Stimulated activated CD4-positive, alpha-beta T cell treated with anti-CD3 and anti-CD28 coated beads, Interleukin-4, amount 100 ng/mL, for 1 hour (primary cell): ENCODE measurements at places on chromosomes 11 and 22.

- no peak for DNase-seq
Observed at GRCh38 chr11:72700146-72700545, 25.9 kb upstream of the PDE2A start.

DNA sequence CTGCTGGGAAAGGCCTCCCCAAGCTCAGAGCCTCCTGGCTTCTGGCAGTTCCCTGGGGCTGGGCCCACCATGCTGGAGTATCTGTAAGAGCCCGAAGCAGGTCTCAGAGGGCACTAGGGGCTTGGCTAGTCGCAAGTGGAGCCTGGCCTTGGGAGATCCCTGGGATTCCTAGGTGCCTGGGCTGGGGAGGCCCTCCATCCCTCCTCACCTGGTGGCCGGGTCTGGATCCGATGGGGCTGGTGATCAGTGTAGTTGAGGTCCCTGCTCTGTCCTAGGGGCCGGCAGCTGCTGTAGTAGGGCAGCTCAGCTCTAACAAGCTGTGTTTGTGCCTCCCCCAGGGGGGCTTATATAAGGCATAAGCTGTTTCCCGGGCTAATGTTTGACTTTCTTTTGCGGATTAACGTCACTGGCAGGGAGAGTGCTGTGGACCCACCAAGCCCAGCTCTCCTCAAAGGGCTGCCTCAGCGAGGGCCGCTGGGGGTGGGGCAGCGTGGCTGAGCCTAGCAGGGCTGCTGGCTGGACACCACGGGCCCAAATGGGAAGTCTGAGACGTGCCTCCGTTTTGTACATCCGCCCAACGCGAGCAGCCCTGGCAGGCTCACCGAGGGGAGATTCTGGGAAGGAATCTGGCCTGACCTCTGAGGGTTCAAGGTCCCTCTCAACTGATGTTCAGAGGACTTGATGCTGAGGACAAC lies at the start of gene SLC22A8:
SLC22A8 (minus strand) TSS at position 321 of the 695 bp plus-strand sequence. CDS start 883 bp downstream, outside the sequence.
- DNase-seq = no peak

DNA sequence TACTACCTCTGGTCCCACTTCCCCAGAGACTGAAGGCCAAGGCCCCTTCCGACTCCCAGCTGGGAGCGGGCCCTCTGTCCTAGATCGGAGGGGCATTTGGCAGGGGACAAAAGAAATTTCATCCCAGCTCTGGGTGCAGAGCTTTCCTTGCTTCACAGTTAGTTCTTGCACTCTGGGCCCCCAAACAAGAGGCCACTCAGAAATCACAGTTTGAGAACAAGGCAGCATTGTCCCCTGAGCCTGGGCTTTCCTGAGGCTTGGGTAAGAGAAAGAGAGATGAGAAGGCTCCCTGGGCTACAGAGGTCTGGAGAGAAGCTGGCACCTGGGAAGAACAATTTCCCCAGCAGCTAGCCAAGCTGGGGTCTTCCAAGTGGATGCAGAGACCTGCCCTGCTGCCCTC lies 71.8 kb upstream of the NCAM1 start:
- DNase-seq = no peak

- DNase-seq = no peak
Observed at GRCh38 chr22:28817919-28818859, 17.8 kb upstream of the XBP1 start.

GRCh38 chr11:122778148-122778547 lies 60.2 kb upstream of the CRTAM start:
- no peak for DNase-seq

DNA sequence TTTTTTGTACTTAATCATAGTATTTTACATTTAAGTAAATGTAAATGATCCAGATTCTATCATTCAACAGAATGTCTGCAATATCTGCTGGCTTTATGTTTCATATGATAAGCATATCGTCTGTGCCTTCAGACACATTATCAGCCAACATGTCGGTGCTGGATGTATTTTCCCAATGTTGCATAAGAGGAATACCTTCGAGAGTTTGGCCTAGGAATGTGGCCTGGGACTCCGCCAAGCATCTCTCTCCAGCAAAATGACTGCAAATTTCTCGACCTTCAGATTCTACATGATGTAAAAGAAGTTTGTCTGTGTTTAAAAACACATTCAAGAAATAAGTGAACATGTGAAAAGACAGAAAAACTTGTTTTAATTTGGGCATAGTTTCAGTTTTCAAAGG lies 6.9 kb downstream of the BDNF start:
- DNase-seq = no peak

DNA sequence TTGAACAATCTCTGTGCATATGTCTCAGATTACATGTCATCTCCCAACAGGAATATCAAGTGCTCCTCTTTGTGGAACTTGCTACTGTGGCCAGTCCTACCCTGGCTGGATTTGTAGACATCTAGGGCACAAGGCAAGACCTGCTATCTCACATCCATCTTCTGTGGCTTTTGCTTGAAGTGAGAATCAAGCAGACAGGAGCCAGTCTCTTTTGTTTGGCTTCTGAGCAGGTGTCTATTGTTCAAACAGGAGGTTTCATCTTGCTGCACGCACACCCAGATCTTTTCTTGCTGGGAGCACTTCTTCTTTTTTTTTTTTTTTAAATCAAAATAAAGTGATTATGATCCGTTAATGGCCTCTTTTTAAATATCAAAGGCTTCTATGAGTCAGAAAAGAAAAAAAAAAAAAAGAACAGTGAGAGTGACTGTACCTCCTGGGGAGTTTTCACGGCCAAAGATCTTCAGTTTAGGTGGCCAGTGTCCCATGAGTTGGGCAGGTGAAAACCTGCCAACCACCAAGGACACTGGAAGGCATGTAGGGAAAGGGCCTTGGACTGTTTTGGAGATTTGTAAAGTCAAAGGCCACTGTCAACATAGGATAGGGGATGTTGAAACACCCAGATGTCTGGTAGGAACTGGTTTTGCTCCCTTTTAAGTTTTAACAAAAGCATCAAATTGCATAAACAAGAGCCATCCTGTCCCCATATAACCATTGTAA lies 78.1 kb downstream of the CD44 start:
- DNase-seq = no peak

DNA sequence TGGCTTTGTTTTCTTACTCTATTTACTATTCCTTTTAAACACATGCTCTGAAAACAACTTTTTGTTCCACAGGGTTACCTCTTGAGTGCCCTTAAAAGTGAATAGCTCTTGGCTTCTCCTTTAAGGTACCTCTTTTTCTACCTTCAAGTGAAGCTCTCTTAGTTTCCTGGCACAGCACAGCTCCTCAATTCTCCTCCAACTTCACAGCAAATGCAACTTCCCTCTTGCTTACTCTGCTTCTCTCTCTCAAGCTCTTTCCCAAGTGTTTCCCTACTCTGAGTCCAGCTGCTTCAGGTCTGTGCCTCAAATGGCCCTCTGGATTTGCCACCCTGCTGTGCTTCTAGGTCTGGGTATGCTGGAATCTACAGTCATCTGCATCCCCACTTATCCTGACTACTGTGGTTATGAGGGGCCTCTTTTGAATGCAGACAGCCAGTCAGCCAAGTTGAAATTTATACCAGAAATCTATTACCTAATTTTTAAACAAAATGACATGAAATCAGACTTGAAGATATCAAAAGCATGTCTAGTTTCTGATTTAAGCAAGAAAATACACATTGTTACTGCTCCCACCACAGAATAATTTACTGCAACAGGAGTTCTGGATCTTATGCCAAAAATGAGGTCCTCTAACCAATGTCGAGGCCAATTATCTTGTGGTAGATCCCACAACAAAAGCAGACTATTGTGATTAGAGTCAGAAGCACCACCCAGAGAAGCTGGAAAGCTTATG lies 371.1 kb downstream of the SOX6 start:
- DNase-seq = no peak

DNA sequence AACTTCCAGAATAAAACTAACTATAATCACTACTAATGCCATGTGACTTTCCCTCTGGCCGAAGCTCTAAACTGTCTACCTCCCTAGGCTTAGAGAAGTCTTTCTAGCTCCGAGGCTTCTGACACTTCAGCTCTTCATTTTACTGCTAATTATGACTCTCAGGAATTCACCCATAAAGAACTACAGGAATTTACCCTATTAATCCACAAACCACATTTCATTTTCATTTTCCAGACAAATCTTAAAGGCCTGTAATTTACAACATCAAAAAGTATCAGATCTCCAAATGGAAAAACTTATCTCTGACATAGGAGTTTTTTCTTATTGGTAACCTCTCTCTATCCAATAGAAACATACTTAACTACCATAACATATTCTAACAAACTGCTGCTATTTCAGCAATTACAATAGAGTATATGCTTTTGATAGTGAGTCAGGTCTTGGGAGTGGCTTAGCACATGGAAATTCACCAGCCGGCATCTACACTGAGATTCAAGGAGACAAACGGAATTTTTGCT lies 33.4 kb downstream of the MRTFA start:
- DNase-seq = no peak

DNA sequence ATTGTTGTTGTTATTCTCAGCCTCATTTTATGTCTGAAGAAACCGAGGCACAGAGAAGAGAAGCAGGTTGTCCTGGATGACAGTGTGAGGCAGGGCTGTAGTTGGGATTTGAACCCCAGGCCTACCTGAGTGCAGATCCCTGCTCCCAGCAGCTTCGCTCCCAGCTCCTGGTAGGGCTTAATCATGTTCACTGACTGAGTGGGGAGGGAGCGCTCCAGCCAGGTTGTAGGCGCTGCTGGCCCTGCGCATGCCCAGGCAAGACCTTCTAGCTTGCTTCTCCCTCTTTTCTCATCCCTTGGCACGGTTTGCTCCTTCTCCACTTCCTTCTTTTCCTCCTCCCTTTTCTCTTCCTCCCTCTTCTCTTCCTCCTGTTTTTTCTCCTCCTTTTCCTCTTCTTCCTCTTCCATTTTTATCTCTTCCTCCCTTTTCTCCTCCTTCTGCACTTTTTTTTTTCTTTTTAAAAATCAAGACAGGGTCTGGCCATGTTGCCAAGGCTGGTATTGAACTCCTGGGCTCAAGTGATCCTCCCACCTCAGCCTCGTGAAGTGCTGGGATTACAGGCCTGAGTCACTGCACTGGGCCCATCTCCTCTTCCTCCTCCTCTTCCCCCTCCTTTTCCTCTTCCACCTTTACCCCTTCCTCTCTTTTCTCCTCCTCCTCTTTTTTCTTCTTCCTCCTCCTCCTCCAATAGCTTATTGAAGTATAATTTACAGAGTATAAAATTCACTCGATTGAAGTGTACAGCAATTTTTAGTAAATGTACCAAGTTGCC lies 109.3 kb downstream of the KIAA1671 start:
- no peak for DNase-seq

- DNase-seq = no peak
Observed at GRCh38 chr22:23163665-23164064, 16.6 kb upstream of the BCR start.

DNA sequence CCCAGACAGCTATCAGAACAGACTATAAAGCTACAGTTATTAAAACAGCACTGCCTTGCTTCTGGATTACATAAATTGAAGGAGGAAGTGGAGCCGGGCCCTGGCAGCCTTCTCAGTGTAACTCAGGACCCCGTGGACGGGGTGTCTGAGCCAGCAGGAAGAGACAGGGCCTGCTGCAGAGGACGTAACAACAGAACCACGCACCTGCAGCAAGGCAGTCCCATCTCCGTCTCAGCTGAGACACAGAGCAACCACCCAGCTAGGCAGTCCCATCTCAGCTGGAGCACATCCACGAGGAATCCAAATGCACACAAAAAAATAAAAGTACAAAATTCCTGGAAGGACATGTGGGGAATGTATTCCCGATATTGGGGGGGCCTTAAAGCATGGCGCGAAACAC lies 17.1 kb upstream of the KRTAP5-6 start:
- DNase-seq = no peak

GRCh38 chr11:41121600-41121999 lies 337.9 kb downstream of the LRRC4C start:
- no peak for DNase-seq

DNA sequence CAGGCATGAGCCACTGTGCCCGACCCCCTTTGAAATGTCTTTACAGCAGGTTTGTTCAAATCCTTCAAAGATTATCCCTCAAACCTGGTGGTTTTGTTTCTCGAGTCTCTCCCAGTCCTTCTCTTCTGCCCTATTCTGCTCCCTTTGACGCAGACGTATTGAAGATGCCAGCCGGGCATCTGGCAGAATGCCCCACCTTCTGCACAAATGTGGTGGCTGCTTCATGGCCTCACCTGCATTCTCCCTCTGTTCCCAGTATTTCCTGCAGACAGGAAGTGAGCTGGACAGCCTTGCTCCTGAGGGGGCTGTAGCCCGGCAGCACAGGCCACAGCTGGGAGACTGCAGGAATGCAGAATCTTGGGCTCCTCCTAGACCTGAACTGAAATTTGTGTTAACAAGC lies 4.8 kb upstream of the NAP1L4 start:
- no peak for DNase-seq

GRCh38 chr22:22748297-22748743 lies 103.9 kb downstream of the GGTLC2 start:
- peak; percentile 22 for DNase-seq

DNA sequence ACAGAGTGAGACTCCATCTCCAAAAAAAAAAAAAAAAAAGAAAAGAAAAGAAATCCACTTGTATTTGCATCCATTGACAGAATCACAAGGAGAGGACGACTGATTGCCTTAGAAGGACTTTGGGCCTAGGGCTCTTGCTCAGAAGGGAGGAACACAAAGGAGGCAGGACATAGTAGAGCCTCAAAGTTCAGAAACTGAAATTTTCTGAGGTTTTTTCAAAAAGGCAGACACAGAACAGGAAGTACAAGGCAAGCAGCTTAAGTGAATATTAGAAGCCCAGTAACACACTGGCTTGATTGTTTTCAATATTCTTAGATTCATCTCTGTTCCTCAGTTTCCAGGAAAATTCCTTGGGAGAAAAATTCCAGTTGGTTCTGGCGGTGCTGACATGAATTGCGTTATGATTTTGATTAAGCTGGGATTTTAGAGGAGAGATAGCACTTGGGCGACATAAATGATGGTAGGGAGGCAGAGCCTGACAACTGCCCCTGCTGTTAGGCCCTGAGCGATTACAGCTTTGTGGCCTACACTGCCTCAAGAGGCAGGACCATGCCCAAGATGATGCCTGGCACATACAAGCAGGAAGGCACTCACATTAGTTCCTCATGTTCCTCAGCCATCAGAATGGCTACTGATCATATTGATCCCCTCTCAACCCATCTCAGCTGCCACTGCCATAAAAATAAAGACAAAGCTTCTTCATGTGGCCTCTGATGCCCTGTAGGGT lies 15.3 kb downstream of the CLPB start:
- DNase-seq = no peak

- DNase-seq = no peak
Observed at GRCh38 chr11:116534270-116534975, 238.4 kb downstream of the BUD13 start.

GRCh38 chr22:41444360-41445128 lies 2.1 kb downstream of the TOB2 start:
- peak; percentile 80 for DNase-seq

- no peak for DNase-seq
Observed at GRCh38 chr11:36165621-36166397, 123.4 kb downstream of the COMMD9 start.

DNA sequence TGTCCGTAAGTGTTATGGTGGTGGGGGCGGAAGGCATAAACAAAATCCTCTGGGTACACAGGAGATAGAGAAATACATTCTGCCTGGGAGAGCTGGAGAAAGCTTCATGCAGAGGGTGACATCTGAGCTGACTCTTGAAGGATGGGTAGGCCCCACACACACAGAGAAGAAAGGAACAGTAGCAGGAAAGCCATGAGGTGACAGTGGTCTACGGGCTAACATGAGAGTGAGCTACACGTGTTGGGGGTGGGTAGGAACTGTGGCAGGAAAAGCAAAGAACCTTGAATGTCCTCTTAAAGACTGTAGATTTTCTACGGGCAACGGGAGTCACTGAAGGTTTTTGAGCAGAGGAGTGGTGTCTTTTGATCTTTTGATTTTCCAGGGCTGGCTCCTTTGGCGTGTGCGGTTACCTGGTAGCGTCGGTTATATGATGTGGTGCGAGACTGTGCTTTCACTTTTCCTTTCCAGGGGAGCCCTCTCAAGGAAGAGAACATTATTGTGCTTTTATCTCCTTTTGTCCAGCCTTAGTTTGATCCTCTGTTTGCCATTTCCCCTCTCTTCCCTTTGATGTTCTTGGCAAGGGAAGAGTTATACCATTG lies 39.7 kb downstream of the ADAMTS8 start:
- DNase-seq = no peak
